Retinal pigment epithelial cell (primary cell): ENCODE measurements at places on chromosomes 12 and 14.

GRCh38 chr12:70240673-70241072, 2.6 kb upstream of the CNOT2 start:
- DNase-seq = no peak

GRCh38 chr12:108048686-108049085, 80.4 kb upstream of the WSCD2 start:
- DNase-seq = no peak

GRCh38 chr12:33988197-33988805, 34.0 kb upstream of the ALG10 start:
- no peak for DNase-seq

DNA sequence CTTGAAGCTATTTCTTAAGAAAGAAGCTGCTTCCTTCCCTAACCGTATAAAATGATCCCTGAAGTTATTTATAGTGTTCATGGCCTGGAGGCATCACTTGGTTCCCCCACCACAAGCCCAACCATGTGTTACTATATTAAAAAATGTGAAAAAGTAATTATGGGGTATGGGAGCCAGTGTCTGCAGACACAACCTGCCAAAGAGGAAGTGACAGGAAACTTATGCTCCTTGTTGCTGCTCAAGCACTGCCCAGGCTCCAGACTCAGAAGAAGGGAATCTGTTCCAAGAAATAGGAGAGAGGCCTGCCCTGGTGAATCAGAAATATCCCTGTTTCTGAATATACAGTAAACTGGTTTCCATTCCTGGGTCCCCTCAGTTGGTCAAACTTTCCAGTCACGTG, 217.2 kb upstream of the BMP4 start:
- DNase-seq = no peak

- DNase-seq = peak; percentile 4
Observed at GRCh38 chr12:7832059-7832696, 40.5 kb downstream of the SLC2A14 start.

- no peak for DNase-seq
Observed at GRCh38 chr12:92396647-92397252, 251.1 kb upstream of the BTG1 start.

DNA sequence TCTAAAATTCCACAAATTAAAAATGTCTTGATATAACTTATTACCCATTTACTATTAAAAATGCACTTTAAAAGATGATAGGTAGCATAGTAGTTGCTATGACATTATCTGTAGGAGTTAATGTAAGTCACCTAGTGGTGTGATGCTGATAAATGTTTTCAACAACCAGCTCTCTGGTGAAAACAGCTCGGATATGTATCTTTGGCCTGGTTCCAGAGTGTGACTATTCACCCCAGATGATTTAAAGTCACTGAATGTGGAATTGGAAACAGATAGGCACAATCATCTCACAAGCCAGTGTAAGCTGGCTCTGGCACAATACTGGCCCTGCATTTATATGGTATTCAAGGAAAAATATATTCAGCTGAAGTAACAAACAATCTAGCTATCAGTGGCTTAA, 9.2 kb upstream of the CCDC196 start:
- peak; percentile 17 for DNase-seq

GRCh38 chr14:35704793-35705493, 104.2 kb downstream of the RALGAPA1 start:
- no peak for DNase-seq

DNA sequence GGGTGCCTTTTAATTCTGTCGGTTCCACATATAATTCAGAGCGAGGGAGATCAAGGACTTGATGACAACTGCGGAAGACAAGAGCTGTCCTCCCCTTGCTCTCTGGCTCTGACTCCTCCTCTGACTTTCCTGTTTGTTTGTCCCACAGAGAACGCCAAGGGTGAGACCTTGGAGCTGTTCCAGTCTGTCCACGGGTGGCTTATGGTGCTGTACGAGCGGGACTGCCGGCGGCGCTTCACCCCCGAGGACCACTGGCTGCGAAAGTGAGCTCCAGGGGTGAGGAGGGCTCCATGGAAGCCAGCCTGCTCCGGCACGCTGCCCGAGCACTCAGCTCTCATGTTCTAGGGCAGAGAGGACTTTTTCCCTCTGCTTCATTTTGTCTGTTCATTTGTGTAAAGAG, 32.8 kb downstream of the UBE3B start:
- DNase-seq = no peak

DNA sequence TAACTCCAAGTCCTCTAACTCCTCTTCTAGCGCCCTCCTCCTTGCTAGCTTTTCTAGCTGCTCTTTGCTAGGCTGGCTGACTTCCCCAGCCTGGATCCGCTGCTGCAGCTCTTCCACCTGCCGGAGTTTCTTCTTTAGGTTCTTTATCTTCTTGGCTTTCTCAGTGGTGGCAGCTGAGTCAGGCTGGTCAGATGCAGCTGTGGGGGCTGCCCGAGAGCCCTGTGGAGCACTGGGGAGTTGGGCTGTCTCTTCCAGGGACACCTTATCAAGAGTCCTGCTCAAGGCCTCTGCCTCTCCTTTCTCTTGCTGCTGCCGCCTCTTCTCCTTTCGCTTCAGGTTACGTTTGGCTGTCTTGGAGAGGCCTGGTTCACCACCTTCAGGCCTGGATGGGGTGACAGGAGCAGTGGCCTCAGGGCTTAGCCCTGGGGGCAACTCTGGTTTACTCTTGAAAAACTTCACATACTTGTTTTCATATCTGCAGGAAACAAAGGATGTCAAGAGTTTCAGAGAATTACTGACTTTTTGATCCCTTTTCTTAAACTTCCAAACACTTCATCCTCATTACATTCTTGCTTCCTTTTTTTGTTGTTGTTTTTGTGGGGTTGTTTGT, 25.7 kb downstream of the PYM1 start:
- no peak for DNase-seq

- DNase-seq = no peak
Observed at GRCh38 chr14:51792809-51793208, 67.6 kb upstream of the GNG2 start.

DNA sequence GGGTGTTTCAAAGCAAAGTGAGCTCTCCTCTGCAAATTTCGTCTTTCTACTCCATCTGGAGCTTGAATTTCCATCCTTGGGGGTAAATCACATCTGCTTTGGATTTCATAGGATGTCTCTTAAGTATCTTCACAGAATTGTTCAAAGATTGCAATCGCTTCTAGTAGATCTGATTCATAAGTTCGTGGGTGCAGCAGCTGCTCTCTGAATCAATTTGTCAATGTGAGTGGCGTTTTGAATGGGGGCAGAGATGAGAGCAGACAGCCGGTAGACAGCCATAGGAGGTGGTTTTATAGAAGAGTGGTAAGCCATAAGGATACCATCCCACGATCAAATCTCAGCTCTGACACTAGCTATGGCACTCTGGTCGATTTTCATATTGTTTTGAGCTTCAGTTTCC, 146.0 kb upstream of the RPH3A start:
- no peak for DNase-seq

GRCh38 chr12:107402041-107403022, 283.3 kb upstream of the PWP1 start:
- no peak for DNase-seq

DNA sequence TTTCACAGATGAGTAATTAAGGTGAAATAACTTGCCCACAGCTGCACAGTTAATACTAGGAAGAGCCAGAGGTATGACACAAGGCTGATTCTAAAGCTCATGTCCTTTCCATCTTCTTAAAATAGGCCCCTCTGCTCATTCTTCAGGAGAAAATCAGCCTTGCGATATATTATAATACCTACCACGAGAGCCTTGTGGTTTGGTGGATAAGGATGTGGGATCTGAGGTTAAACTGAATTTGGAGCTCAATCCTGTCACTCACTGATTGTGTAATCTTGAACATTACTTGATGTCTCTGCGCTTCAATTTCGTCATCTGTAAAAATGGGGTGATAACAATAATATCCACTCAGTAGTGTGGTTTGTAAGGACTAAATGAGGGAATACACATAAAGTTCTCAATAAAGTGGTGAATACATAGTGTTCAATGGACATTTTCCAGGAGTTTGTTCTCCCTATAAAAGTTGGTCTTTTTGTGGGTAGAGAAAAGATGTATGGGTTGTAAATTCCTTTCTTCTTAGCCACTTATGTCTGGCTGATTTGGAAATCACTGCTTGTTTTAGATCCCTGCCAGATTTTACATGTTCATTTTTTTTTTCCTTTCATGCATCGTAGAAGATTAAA, 25.1 kb upstream of the ATP2B1 start:
- peak; percentile 58 for DNase-seq

- DNase-seq = peak; percentile 9
Observed at GRCh38 chr12:6647083-6647604, at the start of gene ACRBP. Gene ACRBP (minus strand): TSS chr12:6647432. CDS start chr12:6647366, 66 bp downstream.

DNA sequence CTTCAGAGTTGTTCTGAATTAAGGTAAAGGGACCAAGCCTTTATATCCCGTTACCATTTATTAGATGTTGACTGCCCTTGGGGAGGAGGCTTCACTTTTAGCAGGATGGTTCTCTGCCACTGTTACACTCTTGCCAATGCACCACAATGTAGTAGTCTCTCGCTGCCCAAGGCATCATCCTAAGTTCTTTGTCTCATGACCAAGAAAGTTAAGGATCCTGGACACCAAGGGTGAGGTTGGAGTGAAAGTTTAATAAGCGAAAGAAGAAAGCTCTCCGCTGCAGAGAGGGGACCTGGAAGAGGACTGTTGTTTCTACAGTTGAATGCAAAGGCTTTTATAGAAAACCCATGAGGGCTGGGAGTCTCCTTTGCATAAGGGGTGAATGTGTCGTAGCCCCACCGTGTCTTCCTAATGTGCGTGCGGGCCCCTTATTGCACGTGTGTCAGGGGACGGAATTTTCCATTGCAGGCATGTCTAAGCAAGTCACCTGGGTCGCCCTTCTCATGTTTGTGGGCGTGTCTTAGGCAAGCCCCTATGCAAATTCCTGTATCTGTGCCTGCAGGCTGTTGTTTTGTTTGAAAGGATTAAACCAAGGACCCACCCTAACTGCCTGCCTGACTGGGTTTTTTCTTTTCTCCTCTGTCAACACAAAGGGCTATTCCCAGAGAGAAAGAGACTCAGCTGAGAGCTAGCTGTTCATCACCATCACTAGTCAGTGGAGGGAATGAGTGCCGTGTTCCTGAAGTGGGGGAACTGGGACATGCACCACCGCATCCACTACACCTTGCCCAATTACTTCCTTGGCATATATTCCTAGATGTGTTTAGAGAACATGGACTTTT, 17.6 kb upstream of the RNASE1 start:
- DNase-seq = no peak

GRCh38 chr12:52228931-52229330, 4.1 kb upstream of the KRT7 start:
- DNase-seq = no peak

GRCh38 chr12:45654002-45654665, 75.4 kb upstream of the ARID2 start:
- no peak for DNase-seq

GRCh38 chr14:99664058-99664936, 19.4 kb downstream of the HHIPL1 start:
- no peak for DNase-seq

DNA sequence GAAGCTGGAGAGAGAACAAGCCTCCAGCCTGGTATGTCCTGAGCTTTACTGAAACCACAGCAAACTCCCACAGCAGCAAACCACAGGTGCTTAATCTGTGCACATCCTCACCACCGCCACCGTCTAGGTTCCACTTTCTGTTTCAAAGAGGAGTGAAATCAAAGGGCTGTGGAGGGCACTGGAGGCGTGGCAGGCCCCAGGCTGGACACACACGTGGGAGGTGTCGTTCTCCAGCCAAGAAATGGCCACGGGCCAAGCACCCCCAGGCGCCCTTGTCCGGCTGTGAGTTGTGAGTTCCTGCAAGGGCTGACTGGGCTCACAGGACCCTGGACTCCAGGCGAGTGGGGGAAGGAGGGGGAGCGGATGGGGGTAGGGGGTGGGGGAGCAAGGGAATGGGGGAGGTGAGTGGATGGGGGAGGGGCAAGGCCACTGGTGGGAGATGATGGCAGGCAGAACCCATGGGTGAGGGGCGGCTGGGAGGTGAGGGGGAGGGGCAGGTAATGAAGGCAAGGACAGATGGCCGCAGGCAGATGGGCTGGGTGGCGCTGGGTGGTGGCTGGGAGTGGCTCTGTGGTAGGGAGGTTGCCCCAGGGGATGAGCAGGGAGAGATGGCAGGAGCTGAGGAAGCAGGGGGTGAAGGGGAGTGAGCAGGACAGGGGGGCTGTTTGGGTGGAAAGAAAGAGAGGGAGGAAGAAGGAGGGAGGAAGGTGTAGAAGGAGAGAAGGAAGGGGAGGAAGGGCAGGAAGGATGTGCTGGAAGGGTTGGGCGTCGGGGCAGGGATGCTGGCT, 86.7 kb downstream of the NCOR2 start:
- no peak for DNase-seq

GRCh38 chr12:49108958-49109404, 1.7 kb downstream of the LMBR1L start:
- DNase-seq = no peak

DNA sequence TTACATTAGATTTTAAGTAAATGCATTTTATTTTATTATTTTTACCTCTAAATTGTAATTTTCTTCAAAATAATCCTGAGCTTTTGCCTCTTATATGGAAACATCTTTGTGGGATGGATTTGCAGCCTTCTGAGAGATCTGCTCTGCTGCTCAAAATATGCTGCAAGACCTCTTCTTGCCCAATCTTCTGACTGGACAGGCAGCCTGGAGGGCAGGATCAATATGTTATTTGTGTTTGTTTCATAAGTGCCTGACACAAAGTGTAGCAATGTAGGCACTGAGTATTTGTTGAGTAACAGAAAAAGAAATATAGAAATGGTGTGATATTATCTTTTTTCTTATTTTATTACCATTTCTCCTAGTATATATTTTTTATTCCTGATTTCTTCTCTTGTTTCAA, 1106.9 kb downstream of the TMTC2 start:
- DNase-seq = no peak

- no peak for DNase-seq
Observed at GRCh38 chr14:29918981-29919380, 8.7 kb downstream of the PRKD1 start.

DNA sequence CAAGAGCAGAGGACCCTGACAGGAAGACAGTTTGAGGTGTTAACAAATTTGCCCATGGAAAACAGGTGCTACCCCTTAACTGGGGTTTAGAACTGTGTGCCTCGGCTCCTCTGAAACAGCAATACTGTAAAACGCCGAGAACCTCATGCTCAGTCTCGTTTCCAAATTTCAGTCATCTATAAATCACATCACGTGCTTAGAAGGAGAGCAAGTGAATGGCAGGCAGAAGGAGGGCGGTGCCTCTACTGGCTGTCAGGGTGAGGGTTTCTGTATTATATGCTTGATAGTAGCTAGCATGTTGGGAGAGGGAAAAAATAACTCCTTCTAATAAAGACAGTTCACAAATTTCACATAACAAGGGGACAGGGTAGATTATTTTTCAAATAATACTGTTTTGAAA, 4.8 kb downstream of the OR4K13 start:
- no peak for DNase-seq

DNA sequence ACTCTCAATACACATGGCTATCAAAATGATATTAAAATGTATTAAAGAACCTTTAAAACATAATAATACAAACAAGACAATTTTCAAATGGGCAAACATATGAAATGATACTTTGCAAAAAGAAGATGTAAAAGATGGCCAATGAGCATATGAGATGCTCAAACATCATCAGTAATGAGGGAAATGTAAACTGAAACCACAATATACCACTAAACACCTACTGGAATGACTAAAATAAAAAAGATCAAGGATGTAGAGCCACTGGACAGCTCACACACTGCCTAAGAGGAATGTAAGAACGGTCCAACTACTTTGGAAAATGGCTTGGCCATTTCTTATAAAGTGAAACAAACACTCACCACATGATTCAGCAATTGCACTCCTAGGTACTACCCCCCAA, 97.2 kb upstream of the BBS10 start:
- no peak for DNase-seq
